ENCODE measurements at places on chromosomes 13 and 19. TPM values are rescaled to one million over a fixed set of nuclear protein-coding genes. Genes with fewer than 3 reads are reported as not detected.
A peak's percentile ranks its signal among the peaks of the same experiment; 100 is the strongest.

DNA sequence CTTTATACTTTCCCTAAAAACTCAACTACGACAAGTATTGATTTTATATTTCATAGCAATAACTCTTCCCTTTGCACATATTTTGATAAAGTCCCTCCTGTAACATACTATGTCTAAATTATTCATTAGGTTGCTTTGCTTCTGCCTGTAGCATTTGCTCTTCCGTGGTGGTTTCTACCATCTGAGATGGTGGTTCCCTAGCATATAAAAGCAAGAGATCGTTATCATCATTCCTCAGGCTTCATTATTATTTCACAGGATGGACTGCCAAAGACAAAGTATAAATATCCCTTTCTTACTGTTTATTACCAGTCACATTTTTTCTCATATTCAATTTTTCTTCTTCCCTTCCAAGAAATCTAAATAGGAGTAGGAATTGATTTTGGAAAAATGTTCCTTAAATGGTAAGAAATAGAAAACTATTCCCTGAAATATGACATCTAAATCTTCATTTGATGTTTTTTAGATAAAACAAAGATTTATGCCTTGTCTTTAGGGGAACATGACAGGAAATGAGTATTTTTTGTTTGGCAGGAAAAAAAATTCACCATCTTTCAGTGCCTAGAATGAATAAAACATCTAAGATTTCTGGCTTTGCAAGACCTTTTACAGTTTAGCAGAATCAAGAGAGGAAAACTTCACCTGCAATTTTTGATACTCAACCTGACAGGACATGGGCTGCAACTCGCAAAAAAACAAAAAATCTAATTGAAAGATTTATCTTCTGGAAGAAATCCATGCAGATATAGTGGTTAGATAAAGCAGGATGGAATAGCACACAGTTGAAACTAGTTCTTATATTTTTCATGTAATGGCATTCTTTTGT is 340.0 kb downstream of the SPRY2 start:
- no peaks in the 10 kb centered on the region for H3K36me3 ChIP-seq
- DNase-seq, result no peak
- no peaks in the 10 kb centered on the region for H3K4me1 ChIP-seq
- H3K4me3 ChIP-seq, result no peak overlapping the region

DNA sequence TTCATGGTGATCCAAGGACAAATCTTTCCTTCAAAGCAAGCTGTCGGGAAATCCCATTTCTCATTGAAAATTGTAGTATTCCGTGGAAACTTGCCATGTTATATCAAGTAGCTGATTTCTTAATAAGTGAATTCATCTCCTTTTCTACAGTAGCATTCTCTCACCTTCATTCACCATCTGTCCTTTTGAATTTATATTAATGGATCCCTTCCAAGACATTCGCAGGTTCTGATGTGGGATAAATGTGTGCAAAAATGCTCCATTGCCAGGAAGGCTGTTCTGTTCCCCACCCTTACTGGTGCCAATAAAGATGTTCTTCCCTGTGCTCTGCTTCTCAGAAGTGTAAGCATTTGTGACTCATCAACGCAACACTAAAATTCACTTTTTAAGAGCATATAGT is 36.2 kb downstream of the AMER2 start:
- DNase-seq, result no peak
- H3K27ac ChIP-seq, result no peak overlapping the region
- H3K27me3 ChIP-seq, result no peaks in the 10 kb centered on the region
- no peaks in the 10 kb centered on the region for H3K36me3 ChIP-seq
- H3K4me3 ChIP-seq, result no peak overlapping the region

GRCh38 chr13:99661791-99662190 is 160.5 kb downstream of the TM9SF2 start:
- no peak for DNase-seq
- H3K27me3 ChIP-seq, result peaks cover 18% of the 10 kb centered on the region
- no peak overlapping the region for H3K27ac ChIP-seq
- no peaks in the 10 kb centered on the region for H3K4me1 ChIP-seq
- H3K4me3 ChIP-seq, result no peak overlapping the region
- H3K36me3 ChIP-seq, result no peaks in the 10 kb centered on the region

- peak; percentile 27 for DNase-seq
- no peaks in the 10 kb centered on the region for H3K27me3 ChIP-seq
- H3K27ac ChIP-seq, result no peak overlapping the region
- H3K36me3 ChIP-seq, result no peaks in the 10 kb centered on the region
- no peak overlapping the region for H3K4me3 ChIP-seq
Measured at GRCh38 chr13:114087430-114087829, 45.0 kb downstream of the RASA3 start.

DNA sequence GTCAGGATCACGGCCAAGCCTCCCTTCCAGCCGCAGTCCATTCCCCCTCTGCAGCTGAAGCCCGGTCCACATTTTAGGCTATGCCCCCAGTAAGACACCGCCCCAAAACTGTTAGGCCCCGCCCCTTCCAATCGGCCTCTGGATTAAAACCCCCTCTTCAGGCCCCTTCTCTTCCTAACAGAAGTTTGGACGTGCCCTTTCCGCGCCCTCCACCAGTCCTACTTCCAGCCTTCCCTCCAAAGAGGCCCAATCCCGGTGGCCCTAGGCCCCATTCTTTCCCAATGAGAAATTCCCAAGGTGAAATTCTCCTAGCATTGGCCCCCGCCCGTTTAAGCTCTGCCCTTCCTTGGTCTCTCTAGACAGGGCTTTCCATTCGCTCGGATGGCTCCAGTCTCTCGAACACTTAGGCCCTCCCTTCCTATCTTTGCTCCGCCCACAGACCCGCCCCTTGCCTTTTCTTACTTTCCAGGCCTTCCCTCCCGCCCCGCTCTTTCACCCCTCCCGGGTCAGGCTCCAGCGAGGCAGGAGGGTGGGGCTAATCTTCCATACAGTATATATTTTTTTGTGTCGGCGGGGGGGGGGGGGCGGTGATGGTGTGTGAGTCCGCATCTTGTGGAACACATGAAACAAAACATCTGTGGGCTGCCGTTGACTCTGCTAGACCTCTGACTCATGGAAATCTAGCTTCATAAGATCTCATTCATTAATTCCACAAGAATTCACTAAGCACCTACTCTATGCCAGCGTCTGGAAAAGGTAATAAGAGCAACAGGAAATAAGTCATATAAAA is 13.6 kb downstream of the LTBP4 start:
- H3K27ac ChIP-seq, result peak overlapping the region; percentile 71
- peak; percentile 93 for DNase-seq
- H3K4me1 ChIP-seq, result peaks cover 6% of the 10 kb centered on the region
- H3K27me3 ChIP-seq, result no peaks in the 10 kb centered on the region

DNA sequence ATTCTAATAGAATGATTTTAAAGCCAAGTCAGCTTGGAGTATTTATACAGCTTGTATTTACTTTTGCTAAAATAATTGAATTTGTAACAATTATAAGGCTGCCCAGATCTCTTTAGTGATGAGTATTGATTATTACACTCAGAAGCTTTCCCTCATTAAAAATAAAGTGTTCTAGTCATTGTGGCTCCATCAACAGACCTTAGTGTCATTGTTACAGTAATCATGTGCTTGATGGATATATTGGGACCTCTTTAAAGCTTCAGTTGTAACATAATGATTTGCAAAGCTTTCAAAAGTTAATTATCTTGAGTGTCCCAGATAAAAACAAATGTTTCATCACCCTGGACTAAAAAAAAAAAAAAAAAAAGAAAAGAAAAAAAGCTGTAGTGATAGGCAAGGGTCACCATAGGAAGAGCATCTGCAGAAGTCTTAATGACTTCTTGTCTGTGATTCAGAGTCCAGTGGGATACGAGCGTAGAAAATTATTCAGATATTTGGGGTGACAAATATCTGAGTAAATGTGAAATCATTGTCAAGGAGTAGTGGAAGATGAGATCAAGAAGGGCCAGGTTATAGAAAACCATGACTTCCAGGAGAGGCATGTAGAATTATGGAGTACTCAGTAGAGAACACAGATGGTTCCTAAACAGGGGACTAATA is 369.6 kb downstream of the DCT start:
- H3K36me3 ChIP-seq, result no peaks in the 10 kb centered on the region
- no peak overlapping the region for H3K4me3 ChIP-seq
- H3K4me1 ChIP-seq, result peaks cover 7% of the 10 kb centered on the region
- DNase-seq, result no peak
- H3K27me3 ChIP-seq, result no peaks in the 10 kb centered on the region
- no peak overlapping the region for H3K27ac ChIP-seq

- no peaks in the 10 kb centered on the region for H3K27me3 ChIP-seq
- no peak for DNase-seq
- H3K4me1 ChIP-seq, result no peaks in the 10 kb centered on the region
- H3K4me3 ChIP-seq, result no peak overlapping the region
Measured at GRCh38 chr13:99875391-99875790, 96.2 kb downstream of the ZIC5 start.

GRCh38 chr13:75418997-75419396 is 63.0 kb downstream of the TBC1D4 start:
- H3K27ac ChIP-seq, result no peak overlapping the region
- no peak overlapping the region for H3K4me3 ChIP-seq
- peaks cover 4% of the 10 kb centered on the region for H3K4me1 ChIP-seq
- H3K27me3 ChIP-seq, result no peaks in the 10 kb centered on the region
- no peak for DNase-seq
- H3K36me3 ChIP-seq, result no peaks in the 10 kb centered on the region

DNA sequence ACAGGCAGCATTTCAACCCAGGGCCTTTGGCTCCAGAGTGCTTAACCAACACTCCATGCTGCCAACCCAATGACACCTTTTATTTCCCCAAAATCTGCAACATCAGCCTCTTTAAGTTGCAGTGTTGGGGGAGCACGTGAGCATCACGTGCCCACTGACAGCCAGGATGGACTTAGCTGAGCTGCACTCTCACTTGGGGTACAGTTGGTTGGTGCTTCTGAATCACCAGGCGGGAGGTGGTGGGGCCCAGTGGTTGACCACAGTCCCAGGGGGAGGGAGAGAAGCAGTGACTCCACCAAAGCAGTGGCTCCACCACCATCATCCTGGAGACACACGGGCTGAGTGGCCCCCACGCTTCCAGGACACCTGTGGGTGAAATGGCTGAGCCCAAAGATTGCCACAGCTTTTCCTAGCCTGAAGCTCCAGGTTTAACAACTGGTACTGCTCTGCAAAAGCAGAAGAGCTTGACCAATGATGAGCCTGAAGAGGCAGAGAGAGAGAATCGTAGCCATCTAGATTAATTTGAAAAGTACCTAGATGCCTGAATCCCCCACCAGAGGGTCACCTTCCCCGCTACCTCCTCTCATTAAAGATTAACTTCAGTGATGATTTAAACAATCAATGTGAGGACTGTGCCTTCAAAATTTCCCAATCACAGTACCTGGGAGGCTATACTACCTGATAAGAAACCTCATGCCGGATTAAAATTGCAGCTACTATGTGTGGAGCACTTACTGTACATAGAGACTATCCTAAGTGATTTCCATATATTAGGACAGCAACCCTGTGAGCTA is 193.8 kb downstream of the FOXO1 start:
- no peak overlapping the region for H3K4me3 ChIP-seq
- H3K27me3 ChIP-seq, result no peaks in the 10 kb centered on the region
- no peak for DNase-seq
- no peak overlapping the region for H3K27ac ChIP-seq

GRCh38 chr13:78998630-78999315 is 339.8 kb upstream of the OBI1 start:
- H3K27me3 ChIP-seq, result no peaks in the 10 kb centered on the region
- no peaks in the 10 kb centered on the region for H3K4me1 ChIP-seq
- H3K27ac ChIP-seq, result no peak overlapping the region
- H3K36me3 ChIP-seq, result no peaks in the 10 kb centered on the region
- H3K4me3 ChIP-seq, result no peak overlapping the region

DNA sequence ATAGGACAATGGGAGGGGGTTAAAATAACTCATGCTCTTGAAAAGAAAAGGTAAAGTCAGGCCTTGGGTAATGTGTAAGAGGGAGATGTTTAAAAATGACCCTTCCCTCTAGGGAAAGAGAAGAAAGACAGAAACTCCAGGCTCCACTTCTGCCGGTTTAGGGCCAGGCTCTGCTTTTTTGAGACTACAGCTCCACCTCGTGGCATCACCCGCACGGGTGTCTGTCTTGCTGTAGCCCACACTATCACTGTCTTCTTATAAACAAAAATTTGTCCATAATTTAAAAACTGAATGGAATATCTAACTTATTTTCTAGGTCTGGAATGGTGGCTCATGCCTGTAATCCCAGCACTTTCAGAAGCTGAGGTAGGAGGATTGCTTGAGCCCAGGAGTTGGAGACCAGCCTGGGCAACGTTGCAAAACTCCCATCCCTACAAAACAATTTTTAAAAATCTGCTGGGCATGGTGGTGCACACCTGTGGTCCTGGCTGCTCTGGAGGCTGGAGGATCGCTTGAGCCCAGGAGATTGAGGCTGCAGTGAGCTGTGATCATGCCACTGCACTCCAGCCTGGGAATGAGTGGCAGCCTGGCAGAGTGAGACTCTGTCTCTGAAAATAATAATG is 65.1 kb upstream of the GTF3A start:
- H3K4me3 ChIP-seq, result no peak overlapping the region
- DNase-seq, result peak; percentile 71
- H3K4me1 ChIP-seq, result peaks cover 8% of the 10 kb centered on the region
- H3K27ac ChIP-seq, result no peak overlapping the region
- H3K27me3 ChIP-seq, result no peaks in the 10 kb centered on the region

DNA sequence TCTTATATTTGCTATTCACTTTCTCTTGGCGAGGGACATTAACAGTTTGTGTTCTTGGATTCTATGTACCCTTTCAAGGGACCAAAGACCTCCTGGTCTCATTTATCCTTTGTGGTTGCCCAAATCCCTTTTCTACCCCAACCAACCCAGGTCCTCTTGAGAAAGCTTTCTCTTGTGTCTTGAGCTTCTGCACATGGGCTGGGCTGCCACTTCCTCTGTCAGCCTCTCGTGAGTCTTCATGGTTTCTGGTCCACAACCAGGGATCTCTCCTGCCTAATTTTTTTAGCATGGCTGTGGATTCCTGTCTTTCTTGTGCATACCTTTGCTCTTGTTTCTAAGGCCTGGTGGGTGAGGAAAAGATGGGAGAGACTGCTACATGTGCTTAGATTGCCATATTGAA is 14.9 kb downstream of the TIMM13 start:
- no peaks in the 10 kb centered on the region for H3K27me3 ChIP-seq
- no peak overlapping the region for H3K4me3 ChIP-seq
- no peaks in the 10 kb centered on the region for H3K4me1 ChIP-seq
- no peak overlapping the region for H3K27ac ChIP-seq

GRCh38 chr19:6087074-6087571 is 23.2 kb downstream of the RFX2 start:
- peaks cover 6% of the 10 kb centered on the region for H3K4me1 ChIP-seq
- no peaks in the 10 kb centered on the region for H3K36me3 ChIP-seq
- H3K4me3 ChIP-seq, result peak overlapping the region; percentile 26
- no peaks in the 10 kb centered on the region for H3K27me3 ChIP-seq

GRCh38 chr19:46080561-46080960 is 39.8 kb upstream of the IGFL4 start:
- DNase-seq, result no peak
- H3K27me3 ChIP-seq, result peaks cover 22% of the 10 kb centered on the region
- H3K27ac ChIP-seq, result no peak overlapping the region
- H3K4me3 ChIP-seq, result no peak overlapping the region

The TSSK6 gene
- total RNA-seq, result 3.7 TPM

The OR7D2 gene
- total RNA-seq, result not detected

The TLE5 gene
- total RNA-seq, result 526 TPM

The EDNRB gene
- 60.1 TPM for total RNA-seq

The IZUMO2 gene
- not detected for total RNA-seq

The RASIP1 gene
- 23.3 TPM for total RNA-seq

The KL gene
- total RNA-seq, result 12.5 TPM

The ADM5 gene
- total RNA-seq, result 2.1 TPM

The ZBTB32 gene
- 1.8 TPM for total RNA-seq

The HCN2 gene
- total RNA-seq, result 0.31 TPM

All from kidney (tissue), 22 donors.